ENCODE measurements at places on chromosomes 6 and 20.

GRCh38 chr6:39188571-39188970 lies 40.7 kb downstream of the KCNK5 start:
- DNase-seq, result no peak

- no peak for DNase-seq
These were observed 101.1 kb upstream of the PLCB4 start for GRCh38 chr20:8967641-8968245.

GRCh38 chr20:58583176-58583575 lies 67.9 kb upstream of the STX16 start:
- DNase-seq, result no peak

GRCh38 chr20:58864346-58864745 lies 11.8 kb downstream of the GNAS start:
- DNase-seq, result no peak

DNA sequence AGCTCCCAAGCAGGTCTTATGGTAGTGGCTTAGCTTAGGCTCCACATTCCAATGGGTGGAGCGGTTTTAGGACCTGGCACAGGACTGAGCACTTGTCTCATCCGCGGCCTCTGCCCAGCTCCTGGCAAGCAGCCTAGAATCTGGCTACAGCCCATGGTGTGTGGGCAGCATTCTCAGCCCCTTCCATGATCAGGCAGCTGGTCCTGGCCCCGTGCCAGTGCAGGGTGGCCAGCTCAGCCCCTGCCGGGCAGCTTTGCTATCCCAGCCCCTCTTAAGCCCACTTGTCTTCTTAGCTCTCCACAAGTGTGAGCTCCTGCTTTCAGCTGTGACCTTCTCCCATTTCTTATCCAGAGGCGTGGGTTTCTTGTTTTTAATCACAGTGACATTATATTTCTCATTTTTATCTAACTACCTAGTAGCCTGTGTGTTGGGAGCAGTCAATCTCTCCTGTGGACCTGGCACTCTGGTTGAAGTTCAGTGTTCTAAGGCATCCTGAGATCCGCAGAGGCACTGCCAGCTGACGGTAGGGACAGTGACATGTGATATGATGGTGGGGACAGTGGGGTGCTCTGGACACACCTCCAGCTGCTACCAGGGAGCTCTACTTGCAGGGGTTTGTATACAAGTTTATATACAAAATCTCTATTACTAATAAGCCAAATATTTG lies 119.9 kb upstream of the PRND start:
- no peak for DNase-seq
